GM23248 (cell line): ENCODE measurements at places on chromosomes 6 and 20. TPM values are rescaled to one million over a fixed set of nuclear protein-coding genes. Genes with fewer than 3 reads are reported as not detected.

DNA sequence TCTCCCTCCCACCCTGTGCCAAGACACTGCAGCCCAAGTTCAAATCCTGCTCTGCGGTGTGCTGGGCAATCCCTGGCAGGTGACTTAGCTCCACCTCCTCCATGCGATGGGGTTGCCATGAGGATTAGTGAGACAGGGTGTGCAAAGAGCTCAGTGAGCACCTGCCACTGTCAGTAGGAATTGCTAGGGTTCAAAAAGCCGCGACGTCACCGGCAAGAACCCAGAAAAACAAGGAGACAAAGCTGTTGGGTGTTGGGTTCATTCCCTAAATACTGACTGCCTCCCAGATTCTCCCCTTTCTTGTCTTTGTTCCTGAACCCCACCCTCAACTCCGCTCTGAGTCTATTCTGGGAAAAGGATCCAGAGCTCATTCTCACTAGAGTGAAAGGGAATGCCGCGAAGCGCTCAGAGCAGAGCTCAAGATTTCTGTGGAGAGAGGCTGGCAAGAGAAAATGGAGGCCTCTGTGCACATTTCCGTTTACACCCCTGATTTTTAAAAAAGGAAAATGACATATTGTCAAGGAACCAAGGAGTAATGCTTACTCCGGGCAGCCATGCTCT lies 13.3 kb downstream of the PMEPA1 start:
- H3K27me3 ChIP-seq: no peaks in the 10 kb centered on the region
- H3K4me3 ChIP-seq: no peak overlapping the region
- peaks cover 20% of the 10 kb centered on the region for H3K4me1 ChIP-seq
- H3K36me3 ChIP-seq: no peaks in the 10 kb centered on the region

DNA sequence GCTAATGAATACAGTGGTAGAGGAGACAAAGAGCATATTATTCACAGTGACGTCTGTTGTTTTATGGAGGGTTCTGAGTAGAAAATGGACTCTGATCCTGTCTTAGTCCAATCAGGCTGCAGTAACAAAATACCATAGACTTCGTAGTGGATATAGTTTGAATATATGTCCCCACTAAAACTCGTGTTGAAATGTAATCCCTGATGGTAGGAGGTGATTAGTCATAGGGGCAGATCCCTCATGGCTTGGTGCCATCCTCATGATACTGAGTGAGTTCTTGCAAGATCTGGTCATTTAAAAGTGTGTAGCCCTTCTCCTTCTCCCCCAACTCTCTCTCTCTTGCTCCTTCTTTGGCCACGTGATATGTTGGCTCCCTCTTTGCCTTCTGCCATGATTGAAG lies 82.5 kb downstream of the CD83 start:
- peak; percentile 63 for DNase-seq
- no peak overlapping the region for H3K4me3 ChIP-seq
- H3K4me1 ChIP-seq: no peaks in the 10 kb centered on the region
- no peaks in the 10 kb centered on the region for H3K27me3 ChIP-seq
- H3K36me3 ChIP-seq: no peaks in the 10 kb centered on the region

DNA sequence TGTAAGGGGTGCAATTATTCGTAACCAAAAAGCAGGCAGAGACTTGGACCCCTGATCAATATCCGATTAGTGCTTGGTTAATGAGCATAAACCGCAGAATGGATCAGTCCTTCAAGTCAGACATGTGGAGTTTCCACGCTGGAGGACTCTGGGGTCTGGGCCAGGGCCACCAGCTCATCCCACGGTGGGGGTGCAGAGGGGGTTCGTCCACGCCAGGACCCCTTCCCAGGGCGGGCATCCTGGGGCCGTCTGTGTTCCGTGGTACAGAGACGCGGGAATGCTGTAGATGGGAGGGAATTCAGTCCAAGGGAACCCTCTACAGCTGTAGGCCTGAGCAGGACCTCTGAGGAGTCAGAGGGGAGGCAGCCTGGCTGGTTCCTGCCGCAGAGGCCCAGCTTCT lies 197.7 kb downstream of the TAF4 start:
- H3K4me3 ChIP-seq: no peak overlapping the region
- DNase-seq: no peak
- H3K4me1 ChIP-seq: no peaks in the 10 kb centered on the region
- H3K27me3 ChIP-seq: no peaks in the 10 kb centered on the region; the same call in 1 of the 2 replicates

GRCh38 chr6:169406804-169407203 lies 153.2 kb upstream of the THBS2 start:
- peak; percentile 33 for DNase-seq
- peak overlapping the region; percentile 53 for H3K4me3 ChIP-seq
- no peaks in the 10 kb centered on the region for H3K36me3 ChIP-seq
- no peak overlapping the region for H3K27ac ChIP-seq
- peaks cover 12% of the 10 kb centered on the region for H3K4me1 ChIP-seq

DNA sequence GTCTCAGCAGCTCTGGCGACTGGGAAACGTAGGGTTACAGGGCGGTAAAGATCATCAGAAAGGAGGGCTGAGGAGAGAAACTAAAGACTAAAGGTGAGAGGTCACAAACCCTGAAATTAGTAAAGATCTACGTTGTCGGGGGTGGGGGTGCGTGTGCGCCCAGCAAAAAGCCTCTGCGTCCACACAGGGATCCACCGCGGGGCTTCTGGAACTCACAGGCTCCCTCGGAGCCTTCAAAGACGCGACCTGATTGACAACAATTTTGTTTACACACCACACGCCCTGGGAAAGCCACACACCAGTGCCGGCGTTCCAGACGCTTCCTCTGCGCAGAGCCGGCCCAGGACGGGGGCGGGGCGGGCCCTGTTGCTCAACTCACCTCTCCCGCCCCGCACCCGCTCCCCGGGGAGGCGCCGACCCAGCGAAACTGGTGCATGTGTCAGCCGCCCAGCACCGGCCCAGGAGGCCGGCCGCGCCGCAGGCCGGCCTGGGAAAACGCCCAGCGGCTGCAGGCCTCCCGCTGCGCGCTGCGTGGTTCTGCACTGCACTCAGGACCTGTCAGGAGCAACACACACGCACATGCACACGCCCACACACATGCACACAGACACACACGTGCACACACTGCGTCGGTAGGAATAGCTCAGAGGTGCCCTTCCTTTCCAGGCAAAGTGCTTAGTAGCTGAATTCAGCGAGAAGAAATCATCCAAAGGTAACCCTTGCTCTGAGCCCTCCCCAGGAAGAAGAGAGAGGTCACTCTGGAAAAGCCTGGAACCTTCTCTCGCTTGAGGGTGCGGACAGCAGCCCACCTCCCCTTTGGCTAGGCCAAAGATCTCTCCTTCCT lies 57.2 kb upstream of the ARID1B start:
- H3K36me3 ChIP-seq: no peaks in the 10 kb centered on the region

GRCh38 chr6:127458817-127459216 lies 372 bp downstream of the KIAA0408 start:
- peak overlapping the region; percentile 32 for H3K4me3 ChIP-seq
- peak; percentile 86 for DNase-seq
- no peaks in the 10 kb centered on the region for H3K27me3 ChIP-seq
- no peaks in the 10 kb centered on the region for H3K36me3 ChIP-seq
- H3K27ac ChIP-seq: peak overlapping the region; percentile 67
- peaks cover 32% of the 10 kb centered on the region for H3K4me1 ChIP-seq

DNA sequence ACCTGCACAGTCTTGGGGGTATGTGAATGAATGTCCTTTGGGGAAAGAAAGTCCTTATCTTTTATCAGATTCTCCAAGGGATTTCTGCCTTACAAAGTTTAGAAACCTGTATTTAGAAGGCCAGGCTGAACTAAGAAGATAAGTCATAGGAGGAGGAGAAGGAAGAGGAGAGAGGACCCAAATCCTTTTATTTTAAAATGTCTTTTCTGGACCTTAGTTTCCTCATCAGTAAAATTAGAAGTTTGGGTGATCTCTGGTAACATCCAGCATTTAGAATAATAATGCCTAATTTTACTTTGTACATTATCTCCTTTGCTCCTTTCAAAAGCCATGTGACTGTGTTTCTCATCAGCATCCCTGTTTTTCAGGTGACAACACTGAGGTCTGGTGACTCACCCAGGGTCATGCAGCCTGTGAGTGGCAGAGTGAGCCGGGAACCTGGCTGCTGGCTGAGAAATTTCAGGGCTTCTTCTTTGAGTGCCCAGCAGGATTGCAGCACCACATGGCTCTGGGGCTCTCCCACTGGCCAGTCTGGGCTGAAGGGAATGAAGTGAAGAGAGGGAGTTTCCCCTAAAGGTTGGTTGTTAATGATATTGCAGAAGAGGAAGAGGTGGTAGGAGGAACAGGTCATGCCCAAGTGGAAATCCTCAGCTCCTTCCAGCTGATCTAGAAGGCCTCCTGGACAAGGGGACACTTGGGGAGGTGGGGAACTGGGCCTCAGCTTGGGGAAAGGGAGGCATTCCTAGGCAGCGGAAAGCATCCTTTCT lies 34.0 kb downstream of the VEGFA start:
- H3K27ac ChIP-seq: no peak overlapping the region
- H3K4me1 ChIP-seq: no peaks in the 10 kb centered on the region; the same call in 1 of the 2 replicates
- H3K36me3 ChIP-seq: no peaks in the 10 kb centered on the region
- peak; percentile 58 for DNase-seq
- H3K4me3 ChIP-seq: no peak overlapping the region

DNA sequence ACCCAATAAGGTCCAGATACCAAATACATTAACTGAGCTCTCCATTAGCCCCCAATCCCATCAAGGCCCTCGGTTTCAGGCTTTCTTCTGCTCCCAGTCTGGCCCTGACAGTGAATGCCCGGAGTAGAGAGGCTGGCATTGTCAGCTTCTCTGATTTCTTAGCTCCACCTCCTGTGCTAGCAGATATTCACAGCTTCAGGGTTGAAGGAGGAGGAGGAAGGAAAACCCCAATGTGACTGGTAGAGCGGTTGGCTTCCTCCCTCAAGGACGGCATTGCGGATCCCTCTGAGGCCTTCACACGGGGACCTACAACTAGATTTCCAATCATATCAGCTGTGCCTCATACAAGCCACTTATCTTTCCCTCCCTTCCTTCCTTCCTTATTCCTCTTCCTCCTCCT lies 164.1 kb upstream of the SYNDIG1 start:
- H3K27me3 ChIP-seq: peaks cover 12% of the 10 kb centered on the region
- no peak overlapping the region for H3K27ac ChIP-seq
- H3K36me3 ChIP-seq: no peaks in the 10 kb centered on the region
- no peaks in the 10 kb centered on the region for H3K4me1 ChIP-seq
- H3K4me3 ChIP-seq: no peak overlapping the region
- no peak for DNase-seq

- H3K27me3 ChIP-seq: no peaks in the 10 kb centered on the region
- H3K4me3 ChIP-seq: no peak overlapping the region
- H3K36me3 ChIP-seq: no peaks in the 10 kb centered on the region
- peaks cover 70% of the 10 kb centered on the region for H3K4me1 ChIP-seq
- no peak for DNase-seq
- peak overlapping the region; percentile 99 for H3K27ac ChIP-seq
Observed at GRCh38 chr6:17908831-17909230, 78.6 kb downstream of the KIF13A start.

DNA sequence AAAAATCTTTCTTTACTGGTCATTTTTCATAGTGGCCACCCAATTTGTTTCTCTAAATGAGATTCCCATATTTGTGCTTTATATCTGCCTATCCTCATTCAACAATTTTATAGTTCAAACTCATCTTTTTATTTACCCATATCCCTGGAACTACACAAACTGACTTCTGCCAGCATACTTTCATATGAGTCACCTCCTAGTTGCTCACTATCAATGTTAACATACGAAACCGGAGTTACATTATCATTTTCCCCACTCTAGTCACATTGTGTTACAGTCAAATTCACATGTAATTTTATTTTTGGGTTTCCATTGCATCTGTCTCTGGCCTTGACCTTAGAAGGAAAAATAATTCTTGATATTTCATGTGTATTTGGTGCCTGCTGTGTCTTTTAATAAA lies 499.4 kb downstream of the MAFB start:
- peak; percentile 45 for DNase-seq
- no peaks in the 10 kb centered on the region for H3K4me1 ChIP-seq
- no peak overlapping the region for H3K27ac ChIP-seq
- H3K36me3 ChIP-seq: no peaks in the 10 kb centered on the region

DNA sequence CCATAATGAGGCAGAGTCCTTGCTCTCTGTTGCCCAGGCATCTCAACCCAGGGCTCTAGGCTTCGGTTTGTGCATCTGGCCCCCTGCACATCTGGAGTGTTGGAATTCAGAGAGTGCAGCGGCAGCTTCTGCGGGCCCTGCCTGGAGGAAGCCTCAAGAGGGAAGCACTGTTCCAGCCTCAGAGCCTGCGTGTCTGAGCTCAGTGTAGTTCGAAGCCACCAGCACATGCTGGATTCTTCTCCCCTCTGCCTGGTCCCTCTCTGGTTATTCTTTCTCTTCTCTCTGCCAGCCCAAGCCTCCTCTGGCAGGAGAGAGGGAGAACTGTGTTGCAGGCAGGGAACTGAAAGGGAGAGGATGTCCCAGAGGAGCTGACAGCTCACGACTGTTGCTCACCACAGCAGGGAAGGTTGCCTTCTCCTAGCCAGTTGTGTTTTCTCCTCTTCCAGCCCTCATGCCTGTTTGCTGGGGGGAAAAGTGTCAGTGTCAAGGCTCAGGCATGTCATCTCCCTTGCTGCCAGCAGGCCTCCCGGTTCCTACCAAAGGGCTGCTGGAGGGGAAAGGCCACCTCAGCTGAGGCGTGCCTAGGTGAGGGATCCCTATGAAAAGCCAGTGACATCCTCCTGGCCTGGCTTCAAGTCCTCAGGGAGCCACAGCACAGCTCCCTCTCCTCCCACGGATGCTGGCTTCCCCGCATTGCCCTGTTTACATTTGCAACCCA lies 126.0 kb upstream of the LRFN2 start:
- H3K4me1 ChIP-seq: no peaks in the 10 kb centered on the region
- H3K27ac ChIP-seq: no peak overlapping the region
- peak; percentile 15 for DNase-seq
- H3K27me3 ChIP-seq: no peaks in the 10 kb centered on the region

GRCh38 chr6:140858381-140858971 lies 1274.2 kb upstream of the GJE1 start:
- no peak overlapping the region for H3K4me3 ChIP-seq
- H3K27me3 ChIP-seq: no peaks in the 10 kb centered on the region
- 0 out of 2 replicates have a peak overlapping the region, but pooled peaks have one; percentile 3 for H3K27ac ChIP-seq
- peaks cover 30% of the 10 kb centered on the region for H3K4me1 ChIP-seq

GRCh38 chr20:61812121-61812844 lies 253.4 kb downstream of the TAF4 start:
- no peak overlapping the region for H3K4me3 ChIP-seq
- no peaks in the 10 kb centered on the region for H3K36me3 ChIP-seq
- H3K27me3 ChIP-seq: peaks cover 14% of the 10 kb centered on the region
- no peak overlapping the region for H3K27ac ChIP-seq

GRCh38 chr6:38182426-38182825 lies 362.9 kb downstream of the ZFAND3 start:
- no peak for DNase-seq
- H3K27me3 ChIP-seq: no peaks in the 10 kb centered on the region
- no peak overlapping the region for H3K27ac ChIP-seq

DNA sequence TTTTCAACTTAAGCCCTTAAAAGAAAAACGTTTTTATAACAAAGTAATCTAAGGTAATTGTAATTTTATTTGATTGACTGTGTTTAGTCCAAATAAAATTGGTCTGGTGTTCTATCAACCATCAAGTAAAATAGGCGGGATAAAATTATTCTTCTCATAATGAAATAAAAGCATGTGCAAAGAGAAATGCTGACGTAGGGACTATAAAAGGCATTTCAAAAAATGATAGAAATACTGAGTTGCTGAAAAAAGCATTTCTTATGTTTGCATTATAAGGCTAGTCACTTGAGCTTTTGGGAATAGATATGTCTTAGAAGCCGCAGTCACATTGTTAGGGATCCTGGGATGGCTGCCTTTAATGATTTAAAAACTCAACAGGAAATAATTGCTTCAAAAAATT lies 608.0 kb upstream of the JAG1 start:
- H3K27ac ChIP-seq: no peak overlapping the region
- no peaks in the 10 kb centered on the region for H3K36me3 ChIP-seq
- H3K4me3 ChIP-seq: no peak overlapping the region
- DNase-seq: no peak

MUCL3 gene
- total RNA-seq: not detected in 2 replicates

MICB gene
- total RNA-seq: 4.1 and 4.9 TPM in 2 replicates

ARHGAP40 gene
- total RNA-seq: not detected in 2 replicates

DLK2 gene
- total RNA-seq: 0.51 and 0.76 TPM in 2 replicates

PHACTR3 gene
- not detected in 2 replicates for total RNA-seq

MEI4 gene
- not detected in 2 replicates for total RNA-seq

COL9A3 gene
- total RNA-seq: not detected in 2 replicates

LY6G6C gene
- not detected in 2 replicates for total RNA-seq

SEMG1 gene
- not detected in 2 replicates for total RNA-seq
